ENCODE measurements at places on chromosomes 16 and 17.

GRCh38 chr17:44992242-44992939, 24.3 kb upstream of the C1QL1 start:
- no peak for DNase-seq

GRCh38 chr16:81848306-81848853, 69.3 kb downstream of the PLCG2 start:
- DNase-seq: no peak

- DNase-seq: no peak
Measured at GRCh38 chr17:31273516-31273915, 23.5 kb downstream of the OMG start.

- no peak for DNase-seq
Measured at GRCh38 chr16:56616608-56617211, 8.3 kb downstream of the MT2A start.

DNA sequence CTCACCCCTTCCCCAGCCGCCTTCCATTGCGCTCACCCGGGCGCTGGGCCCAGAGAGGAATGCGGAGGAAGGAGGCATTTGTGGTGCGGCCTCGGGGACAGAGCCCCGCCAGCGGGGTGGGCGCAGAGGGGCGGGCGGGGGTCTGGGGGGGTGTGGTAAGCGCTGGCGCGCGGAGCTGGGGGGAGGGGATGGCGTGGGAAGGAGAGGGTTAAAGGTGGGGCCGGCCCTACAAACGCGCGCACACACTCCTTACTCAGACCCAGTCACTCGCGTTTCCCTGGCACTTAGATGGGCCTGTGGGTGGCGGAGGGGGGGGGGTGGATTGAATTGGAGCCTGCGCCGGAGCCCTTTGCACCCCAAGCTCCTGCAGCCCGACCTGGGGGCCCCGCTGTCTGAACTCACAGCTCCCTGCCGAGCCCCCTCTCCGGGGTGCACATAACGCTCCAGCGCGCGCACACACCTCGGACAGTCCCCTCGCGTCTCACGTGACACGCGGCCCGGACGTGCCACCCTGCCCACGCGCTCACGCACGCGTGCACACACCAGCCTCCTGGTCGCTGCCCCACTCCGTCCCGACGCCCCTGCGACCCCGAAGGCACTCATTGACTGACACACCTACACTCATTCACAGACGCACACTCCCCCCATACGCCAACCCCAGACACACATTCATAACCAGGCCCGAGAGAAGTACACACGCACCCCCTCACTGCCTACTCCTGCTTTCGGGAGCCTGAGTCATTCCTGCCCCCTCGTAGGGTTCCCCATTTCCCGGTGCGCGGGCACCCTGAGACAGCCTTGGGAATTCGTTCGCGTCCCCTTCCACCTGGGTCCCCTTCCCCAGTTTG, 844 bp downstream of the TBKBP1 start:
- no peak for DNase-seq

DNA sequence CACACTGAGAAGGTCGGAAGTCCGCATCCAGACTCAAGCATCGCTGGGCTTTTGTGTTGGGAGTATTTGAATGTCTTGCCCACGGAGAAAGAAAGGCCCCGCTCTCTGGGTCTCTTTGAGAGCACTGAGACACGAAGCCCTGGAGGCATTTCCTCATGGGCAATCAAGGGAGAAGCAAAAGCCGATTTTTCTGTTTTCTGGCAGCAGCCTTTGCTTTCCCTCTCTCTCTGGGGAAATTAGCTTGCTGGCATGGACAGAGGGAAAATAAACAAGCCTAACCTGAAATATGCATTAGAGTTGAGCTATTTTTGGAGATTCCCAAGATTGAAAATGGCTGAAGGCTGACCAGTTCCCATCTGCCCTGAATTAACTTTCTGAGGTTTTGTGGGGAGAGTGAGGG, 238.7 kb downstream of the HAPSTR1 start:
- DNase-seq: no peak

DNA sequence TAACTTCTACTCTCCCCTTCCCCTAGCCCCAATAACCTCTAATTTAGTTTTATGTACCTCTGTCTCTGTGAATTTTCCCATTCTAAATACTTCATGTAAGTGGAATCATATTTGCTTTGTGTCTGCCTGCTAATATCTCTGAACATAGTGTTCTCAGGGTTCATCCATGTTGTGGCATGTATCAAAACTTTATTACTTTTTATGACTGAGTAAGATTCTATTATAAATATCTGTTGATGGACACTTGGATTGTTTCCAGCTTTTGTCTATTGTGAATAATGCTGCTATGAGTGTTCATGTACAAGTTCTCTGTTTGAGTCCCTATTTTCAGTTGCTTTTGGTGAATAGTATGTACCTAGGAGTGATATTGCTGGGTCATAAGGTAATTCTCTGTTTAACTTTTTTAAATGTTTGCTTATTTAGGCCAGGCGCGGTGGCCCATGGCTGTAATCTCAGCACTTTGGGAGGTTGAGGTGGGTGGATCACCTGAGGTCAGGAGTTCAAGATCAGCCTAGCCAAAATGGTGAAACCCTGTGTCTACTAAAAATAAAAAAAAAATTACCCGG, 92.8 kb downstream of the CHD9 start:
- DNase-seq: no peak

DNA sequence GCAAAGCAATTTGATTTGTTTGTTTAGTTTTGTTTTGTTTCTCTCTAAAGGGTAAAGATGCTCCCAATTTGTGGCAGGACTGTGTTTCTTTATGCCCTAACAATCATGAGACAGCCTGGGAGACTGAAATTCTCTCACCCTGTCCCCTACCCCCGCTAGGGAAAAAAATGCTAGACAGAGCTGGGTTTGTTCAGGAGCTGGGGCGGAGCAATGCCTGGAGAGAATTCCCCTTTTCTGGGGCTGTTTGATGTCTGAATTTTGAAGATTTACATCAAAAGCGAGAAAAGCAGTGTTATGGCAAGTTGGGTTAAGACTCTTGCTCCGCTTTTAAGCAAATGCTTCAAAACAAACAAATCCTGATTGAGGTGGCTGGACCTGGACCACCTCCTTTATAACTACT, 8.4 kb downstream of the MAF start:
- DNase-seq: no peak

- no peak for DNase-seq
Measured at GRCh38 chr16:51565184-51565583, 414.1 kb upstream of the SALL1 start.

GRCh38 chr17:27522028-27522635, 65.9 kb downstream of the KSR1 start:
- DNase-seq: no peak

DNA sequence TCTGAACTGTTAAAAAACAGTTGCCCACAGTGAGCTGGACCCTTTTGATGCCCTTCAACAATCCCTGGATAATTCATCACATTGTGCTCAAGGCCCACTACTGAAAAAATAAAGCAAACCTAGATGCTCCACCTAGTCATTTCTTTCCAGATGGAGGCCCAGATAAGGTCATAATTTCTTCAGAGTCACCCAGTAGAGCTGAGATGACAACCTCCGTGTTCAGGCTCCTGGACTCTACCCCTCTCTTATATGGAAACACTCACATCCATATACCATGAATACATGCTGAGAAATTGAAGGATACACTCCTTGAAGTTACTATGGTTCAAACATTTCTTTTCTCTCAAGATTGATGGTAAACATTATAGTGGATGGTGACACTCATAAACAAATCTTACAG, 2.7 kb upstream of the ABCA3 start:
- DNase-seq: no peak

DNA sequence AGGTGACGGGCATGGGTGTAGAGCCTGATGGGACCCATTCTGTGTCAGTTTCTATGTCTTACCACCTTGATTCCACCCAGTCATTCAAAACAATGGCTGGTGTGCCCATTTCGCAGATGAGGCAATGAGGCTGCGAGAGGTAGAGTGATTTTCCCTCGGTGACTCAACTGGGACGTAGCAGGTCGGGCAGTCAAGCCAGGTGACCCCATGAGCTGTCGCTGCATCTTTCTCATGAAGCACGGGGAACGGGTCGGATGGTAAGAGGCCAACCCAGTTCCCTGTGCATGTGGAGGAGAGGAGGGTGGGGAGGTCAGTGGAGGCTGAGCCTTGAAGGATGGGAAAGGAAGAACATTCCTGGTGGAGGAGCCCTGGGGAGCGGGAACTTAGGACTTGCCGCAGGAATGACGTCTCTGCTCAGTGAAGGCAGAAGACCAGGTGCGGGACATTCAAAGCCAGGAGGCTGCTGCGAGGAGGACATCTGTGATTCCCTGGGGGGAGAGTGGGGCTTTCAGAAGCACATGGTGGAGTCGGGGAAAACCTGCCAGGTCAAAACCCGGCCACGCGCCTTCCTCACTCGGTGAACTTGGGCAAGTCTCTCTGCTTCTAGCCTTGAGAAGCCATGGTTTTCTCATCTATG, 1.1 kb downstream of the IL21R start:
- DNase-seq: no peak

DNA sequence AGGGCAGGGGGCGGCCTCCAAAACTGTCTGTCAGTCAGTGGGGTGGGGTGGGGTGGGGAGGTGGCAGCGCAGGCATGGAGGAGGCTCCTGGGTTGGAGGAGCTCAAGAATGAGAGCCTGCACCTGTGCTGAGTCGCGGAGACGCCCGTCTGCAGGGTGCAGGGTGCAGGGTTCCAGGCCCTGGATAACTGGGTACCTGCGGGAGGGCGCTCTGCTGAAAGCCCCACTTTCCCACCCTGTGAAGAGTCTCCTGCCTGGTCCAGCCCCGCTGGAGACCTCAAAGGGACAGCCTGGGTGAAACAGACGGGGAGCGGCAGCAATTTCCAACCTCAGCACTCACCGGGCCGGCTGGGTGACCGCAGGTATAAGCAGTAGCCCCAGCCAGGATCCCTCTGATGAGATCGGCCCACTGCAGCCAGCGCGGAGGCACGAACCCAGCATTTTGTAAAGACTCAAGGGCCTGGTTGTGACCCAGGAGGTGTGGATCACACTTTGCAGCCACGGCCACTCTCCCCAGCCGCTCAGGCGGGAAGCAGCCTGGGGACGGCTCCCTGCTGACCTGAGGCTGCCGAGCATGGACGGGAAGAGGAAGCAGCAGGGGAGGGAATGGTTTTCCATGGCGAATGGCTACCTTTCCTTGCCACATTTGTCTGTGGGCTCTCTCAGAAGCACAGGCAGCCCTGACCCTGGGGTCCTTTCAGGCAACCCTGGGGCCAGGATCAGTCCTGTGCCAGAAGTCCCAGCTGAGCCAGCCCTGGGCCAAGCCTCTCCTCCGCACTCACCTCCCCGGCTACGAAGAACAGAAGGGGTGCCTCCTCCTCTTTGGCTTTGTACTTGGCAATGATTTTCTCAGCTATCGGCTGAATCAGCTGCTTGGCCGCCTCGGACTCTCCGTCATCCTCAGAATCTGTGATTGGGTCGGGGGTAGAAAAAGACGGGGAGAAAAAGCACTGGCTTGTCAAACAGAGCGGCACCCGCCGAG, 21.0 kb downstream of the MRM3 start:
- no peak for DNase-seq

GRCh38 chr17:56358651-56359050, 205.4 kb downstream of the ANKFN1 start:
- no peak for DNase-seq

DNA sequence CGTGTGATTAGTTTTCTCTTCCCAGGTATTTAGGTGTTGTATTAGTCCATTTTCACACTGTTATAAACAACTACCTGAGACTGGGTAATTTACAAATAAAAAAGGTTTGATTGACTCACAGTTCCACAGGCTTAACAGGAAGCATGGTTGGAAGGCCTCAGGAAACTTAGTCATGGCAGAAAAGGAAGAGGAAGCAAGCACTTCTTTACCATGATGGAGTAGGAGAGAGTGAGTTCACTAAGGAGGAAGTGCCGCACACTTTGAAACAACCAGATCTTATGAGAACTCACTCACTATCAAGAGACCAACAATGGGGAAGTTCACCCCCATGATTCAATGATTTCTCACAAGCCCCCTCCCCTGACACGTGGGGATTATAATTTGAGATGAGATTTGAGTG, 1343.7 kb upstream of the GOT2 start:
- DNase-seq: no peak

DNA sequence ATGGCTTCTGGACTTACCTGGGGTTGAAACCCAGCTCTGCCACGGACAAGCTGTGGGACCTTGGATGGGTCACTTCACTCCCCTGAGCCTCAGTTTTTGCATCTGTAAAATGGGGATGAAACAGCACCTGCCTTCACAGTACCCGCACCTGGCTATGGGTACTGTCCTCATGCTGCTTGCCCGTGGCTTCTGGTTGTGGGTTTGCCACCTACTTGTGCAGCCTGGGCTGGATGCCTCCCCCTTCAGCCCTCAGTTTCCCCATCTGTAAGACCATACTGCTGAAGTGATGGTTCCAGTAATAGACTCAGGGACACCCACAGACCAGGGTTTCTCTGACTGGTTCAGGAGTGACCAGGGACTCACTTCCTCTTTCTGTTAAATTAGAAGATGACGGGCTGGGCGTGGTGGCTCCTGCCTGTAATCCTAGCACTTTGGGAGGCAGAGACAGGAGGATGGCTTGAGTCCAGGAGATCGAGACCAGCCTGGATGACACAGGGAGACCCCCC, 9.4 kb downstream of the GLIS2 start:
- DNase-seq: no peak

DNA sequence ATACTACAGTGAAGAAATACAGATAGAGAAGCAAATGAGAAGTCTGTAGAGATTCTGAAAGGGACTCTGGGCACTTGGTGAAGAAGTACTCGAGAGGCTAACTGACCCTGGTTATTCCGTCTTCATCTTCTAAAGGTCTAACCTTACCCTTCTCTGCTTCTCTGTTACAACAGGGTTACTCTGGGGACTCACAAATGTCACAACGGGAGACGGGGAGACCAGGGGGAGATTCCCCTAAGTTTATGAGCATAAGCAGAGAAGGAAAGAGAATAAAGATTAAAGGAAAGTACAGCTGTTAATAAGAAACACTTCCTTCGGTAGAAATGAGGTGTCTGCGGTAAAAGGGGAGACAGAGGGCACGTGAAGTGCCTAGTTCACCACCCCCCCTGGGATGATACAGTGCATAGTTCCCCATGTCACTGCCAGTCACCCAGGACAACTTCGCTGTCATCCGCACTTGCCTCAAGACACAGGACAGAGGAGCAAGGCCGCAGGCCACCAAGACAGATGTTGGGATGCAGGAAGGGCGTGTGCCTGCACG, 75.2 kb upstream of the TRAP1 start:
- no peak for DNase-seq

- DNase-seq: no peak
Measured at GRCh38 chr16:69005641-69006355, 99.7 kb upstream of the HAS3 start.

DNA sequence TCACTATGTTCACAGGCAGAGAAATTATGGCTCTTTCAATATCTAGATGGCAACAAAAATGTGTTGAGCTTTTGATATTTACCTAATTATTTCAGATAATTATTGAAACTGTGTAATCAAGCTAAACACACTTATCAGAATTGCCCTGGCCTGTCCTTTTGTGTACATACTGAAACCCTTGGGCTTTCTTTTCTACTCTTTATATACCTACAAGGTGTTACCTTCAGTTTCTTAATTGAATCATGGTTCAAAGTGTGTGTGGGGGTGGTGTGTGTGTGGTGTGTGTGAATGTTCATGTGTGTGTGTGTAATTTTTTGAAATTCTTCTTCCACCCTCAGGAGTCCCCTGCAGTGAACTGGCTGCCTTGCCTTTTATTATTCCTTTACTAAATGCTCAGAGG, 506.8 kb upstream of the SOX9 start:
- no peak for DNase-seq
